B cell (primary cell): ENCODE measurements at places on chromosomes 16 and 17. TPM values are rescaled to one million over a fixed set of nuclear protein-coding genes. Genes with fewer than 3 reads are reported as not detected.

C17orf78 gene
- not detected in 2 replicates for total RNA-seq

DNA sequence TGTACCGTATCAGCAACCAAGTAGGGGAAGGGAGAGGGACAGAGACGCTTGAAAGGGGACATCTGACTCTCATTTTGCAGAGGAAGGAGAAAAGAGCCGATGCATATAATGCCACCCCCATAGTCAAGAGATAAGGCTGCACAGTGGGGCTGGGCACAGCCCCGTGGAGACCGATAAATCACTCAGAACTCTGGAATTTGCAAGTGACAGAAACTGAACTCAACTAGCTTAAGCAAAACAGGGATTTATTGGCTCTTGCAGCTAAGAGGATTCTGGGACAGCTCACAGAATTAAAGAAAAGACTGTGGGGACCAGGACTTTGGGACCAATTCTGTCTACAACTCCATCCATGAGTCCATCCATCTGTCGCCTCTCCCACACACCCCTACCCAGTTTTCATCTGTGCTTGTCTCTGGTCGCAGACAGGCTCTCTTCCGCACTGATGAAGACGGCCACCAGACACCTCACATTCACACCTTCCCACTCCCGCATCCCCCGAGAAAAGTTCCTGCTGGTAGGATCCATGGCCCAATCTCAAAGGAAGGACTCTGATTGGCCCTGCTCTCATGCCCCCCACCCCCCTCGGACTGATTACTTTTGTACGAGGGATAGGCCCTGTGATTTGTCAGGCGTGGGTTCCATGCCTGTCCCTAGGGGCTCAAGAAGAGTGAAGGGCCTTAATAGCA is 105.9 kb upstream of the RPL38 start:
- DNase-seq = no peak

GRCh38 chr17:49191409-49191916 is 18.9 kb downstream of the GNGT2 start:
- no peak for DNase-seq

TERB1 gene
- total RNA-seq = 0.71 TPM in 1 of 2 replicates, not detected in the other

DNA sequence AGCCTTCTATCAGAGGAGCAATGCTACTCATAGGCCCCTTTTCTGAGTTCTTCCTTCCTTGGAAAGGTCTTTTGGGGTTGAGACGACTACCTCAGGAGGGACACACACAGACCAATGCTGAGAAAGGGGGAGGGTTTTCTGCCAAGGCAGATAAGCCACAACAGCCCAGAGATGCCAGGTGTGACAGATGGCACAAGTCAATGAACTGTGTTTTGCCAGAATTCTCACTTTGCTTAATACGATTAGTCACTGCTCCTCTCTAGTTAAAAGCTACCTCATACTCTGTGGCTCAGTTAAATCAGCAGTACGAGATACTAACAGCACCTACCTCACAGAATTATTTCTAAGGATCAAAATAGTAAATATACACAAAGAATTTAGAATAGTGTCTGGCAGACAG is 8.0 kb downstream of the BRD7 start:
- no peak for DNase-seq

DNA sequence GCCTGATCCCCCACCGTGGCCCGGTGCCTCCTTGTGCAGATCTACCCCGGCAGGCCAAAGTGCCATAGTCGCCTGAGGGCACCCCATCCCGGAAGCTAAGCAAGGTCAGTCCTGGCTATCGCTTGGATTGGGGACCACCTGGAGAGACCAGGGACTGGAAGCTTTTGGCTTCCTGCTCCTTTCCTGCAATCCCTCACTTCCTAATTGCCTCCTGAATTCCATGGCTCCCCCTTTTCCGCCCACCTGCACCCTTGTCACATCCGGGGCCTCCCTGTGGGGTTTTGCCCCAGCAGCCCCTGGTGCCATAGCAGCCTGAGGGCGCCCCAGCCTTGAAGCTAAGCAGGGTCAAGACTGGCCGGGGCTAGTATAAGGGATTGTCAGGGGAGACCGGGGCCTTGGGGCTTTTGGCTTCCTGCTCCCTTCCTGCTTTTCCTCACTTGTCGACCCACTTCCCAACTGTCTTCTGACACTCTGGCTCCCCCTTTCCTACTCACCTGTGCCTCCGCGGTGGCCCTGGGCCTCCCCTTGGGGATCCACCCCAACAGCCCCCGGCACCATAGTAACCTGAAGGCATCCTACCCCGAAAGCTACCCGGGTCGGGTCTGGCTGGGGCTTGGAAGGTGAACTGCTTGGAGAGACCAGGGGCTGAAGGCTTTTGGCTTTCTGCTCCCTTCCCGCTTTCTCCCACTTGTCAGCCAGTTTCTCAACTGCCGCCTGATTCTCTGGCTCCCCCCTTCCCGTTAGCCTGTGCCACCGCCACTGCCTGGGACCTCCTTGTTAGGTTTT is 2293.6 kb downstream of the TP53TG3F start:
- DNase-seq = no peak

GRCh38 chr17:33962857-33963655 is 292.0 kb upstream of the CCL2 start:
- peak; percentile 43 for DNase-seq

DNA sequence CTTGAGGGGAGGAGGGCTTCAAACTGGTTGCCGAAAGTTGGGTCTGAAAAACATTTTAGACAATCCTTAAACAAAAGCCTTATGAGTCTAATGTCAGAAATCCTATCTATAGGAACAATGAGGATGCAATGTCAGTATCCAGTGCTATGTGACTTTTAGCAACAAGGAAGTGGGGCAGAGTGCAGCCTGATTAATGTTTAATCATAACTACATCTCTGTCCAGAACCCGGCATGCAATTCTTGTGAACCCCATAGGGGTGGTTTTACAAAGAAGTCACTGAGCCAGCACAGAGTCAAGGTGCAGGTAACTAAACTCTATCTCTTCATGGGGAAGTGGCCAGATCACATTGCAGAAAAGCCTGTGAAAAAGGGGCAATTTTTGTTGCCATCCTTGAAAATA is 267.5 kb downstream of the HS3ST4 start:
- no peak for DNase-seq

- no peak for DNase-seq
Observed at GRCh38 chr16:1081734-1082265, 9.3 kb downstream of the SSTR5 start.

DNA sequence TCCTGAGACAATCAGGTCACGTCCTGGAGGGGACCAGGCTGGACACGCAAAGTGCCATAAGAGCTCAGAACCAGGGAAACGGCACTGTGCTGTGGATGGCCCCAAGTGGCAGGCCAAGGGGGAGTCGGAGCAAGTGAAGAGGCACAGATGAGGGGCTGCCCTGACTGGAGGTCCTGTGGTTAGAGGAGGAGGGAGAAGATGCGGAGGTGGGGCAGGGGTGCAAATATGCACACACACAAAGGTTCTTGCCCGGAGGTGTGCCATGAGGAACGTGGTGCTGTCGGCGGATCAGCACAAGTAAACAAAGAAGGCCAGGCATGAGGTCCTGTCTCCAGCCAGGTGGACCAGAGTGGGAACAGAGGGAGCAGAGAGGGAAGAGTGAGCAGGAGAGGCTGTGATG is 23.5 kb downstream of the VAC14 start:
- no peak for DNase-seq

DNA sequence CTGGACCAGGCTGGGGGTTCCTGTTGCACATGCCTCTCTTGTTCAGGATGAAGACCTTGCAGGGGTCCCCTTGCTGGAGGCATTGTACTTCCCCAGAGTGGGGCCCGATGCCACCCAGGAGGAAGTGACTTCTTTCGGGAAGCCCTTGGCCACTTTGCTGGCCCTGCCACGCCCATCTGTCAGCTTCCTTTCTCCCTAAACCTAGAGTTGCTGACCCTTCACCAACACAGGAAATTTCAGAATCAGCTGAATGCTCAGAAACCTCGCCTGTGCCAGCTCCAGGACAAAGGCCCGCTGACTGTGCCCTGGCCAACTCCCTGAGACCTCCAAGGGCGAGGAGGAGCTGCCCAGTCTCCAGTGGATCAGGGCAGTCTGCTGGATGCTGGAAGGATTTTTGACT is 26.7 kb downstream of the WNT9B start:
- DNase-seq = no peak

XAF1 gene
- 116 and 127 TPM in 2 replicates for total RNA-seq

TMEM114 gene
- not detected in 2 replicates for total RNA-seq
